ENCODE measurements at places on chromosomes 1 and 21.

- no peak for DNase-seq
These were observed 7.3 kb downstream of the SYNC start for GRCh38 chr1:32695098-32695904.

DNA sequence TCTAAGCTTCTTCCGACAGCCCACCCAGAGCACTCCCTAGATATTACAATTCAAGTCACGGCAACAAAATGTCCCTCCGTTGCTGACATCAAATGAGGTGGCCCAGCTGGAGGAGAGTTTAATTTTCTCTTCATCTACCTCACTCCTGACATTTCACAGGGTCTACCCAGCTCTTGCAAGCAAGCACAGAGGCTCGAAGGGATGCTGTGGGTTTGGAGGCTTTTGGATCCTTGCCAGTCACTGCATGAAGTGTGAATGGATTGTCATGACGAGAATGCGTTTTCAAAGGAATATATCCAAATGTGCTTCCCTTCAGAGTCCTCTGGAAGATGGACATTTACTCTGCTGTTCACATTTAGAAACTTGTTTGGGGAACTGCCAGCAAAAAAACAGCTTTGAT lies 33.5 kb downstream of the CAPN8 start:
- no peak for DNase-seq

GRCh38 chr1:83087851-83088250 lies 911.1 kb downstream of the TTLL7 start:
- DNase-seq = no peak

GRCh38 chr1:160674415-160674814 lies 27.6 kb upstream of the SLAMF1 start:
- DNase-seq = no peak

DNA sequence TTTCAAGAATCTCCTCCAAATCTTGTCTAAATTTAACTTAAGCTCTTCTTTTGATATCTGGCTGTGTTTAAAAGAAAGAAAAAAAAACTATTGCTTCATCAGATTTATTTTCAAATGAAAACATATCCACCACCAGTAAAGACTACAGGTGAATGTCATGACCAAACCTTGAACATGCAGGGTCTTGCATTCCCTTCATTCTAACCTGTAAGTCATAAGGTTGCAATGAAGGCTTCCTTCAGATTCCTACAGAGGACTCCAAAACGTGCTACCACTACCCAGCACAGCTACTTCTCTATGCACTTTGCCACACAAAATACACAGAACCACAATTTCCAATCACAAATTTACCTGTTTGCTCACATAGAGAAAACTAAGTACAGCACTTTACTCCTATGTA lies 26.3 kb downstream of the FRRS1 start:
- no peak for DNase-seq
